ENCODE measurements at places on chromosomes 11 and 22. TPM values are rescaled to one million over a fixed set of nuclear protein-coding genes. Genes with fewer than 3 reads are reported as not detected.

TRIM6 gene
- total RNA-seq = 5.8 TPM

OLFML1 gene
- total RNA-seq = 25.7 TPM

OR51I1 gene
- not detected for total RNA-seq

RAPSN gene
- total RNA-seq = 8.1 TPM

PANX2 gene
- total RNA-seq = 2.4 TPM

RFPL2 gene
- total RNA-seq = not detected

TRAF6 gene
- total RNA-seq = 16.7 TPM

KLHDC7B gene
- 0.05 TPM for total RNA-seq

OR10D3 gene
- total RNA-seq = not detected

C11orf65 gene
- 4.2 TPM for total RNA-seq

PGA4 gene
- 1.1 TPM for total RNA-seq

GNAZ gene
- total RNA-seq = 37.5 TPM

SUSD2 gene
- total RNA-seq = 2.6 TPM

WT1 gene
- total RNA-seq = not detected

OR4D10 gene
- total RNA-seq = not detected

SLN gene
- 136 TPM for total RNA-seq

PRRG4 gene
- 1.4 TPM for total RNA-seq
